Osteocyte (in vitro differentiated cells): ENCODE measurements at places on chromosomes 6 and 20. TPM values are rescaled to one million over a fixed set of nuclear protein-coding genes. Genes with fewer than 3 reads are reported as not detected.

DNA sequence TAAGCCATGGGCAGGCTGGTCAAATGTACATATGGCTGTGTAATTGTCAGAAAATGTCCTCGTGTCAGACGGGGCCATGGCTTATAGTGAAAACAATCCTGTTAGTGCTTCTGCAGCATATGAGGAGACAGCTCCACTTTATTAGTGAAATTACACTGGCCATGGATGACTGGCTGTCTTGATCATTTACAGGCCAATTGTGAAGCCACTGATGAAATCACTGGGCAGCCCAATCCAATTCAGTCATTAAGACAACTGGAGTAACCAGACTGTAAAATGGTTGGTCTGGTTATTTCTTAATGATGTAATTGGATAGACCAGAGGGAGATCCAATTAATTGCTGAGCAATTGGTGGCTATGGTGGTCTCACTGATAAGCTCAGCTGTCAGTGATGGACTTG, 749.5 kb downstream of the KIF16B start:
- H3K36me3 ChIP-seq, result no peaks in the 10 kb centered on the region
- H3K4me3 ChIP-seq, result no peak overlapping the region
- no peak overlapping the region for H3K27ac ChIP-seq
- H3K4me1 ChIP-seq, result no peaks in the 10 kb centered on the region
- peaks cover 2% of the 10 kb centered on the region for H3K27me3 ChIP-seq
- no peak for DNase-seq

The TRIM15 gene
- total RNA-seq, result not detected in 2 replicates

DNA sequence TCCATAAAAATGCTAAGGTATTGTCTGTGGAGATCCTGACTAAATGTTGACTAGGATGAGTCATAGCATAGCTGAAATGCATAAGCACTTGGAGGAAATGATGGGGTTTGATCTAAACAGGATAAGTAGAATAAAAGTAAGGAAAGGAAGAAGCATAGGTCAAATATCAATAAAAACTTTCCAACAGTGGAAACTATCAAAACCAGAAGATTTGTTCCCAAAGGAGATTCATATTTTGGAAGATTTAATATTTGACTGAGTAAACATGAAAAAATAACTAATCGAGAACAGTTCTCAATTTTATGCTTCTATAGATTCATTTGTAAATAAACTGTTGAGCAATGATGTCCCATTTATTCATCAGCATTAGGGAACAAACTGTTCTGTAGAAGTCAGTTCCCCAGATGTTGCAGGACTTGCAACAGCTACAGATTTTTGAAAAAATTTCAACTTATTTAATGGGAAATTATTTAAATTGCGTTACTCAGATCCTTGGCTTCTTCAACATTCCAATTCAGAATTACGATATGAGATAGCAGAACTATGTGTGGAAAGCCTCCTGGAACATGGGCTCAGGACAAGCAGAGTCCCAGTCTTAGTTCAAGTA, 133.7 kb upstream of the TBX18 start:
- no peak overlapping the region for H3K27ac ChIP-seq
- H3K4me1 ChIP-seq, result no peaks in the 10 kb centered on the region
- peaks cover 10% of the 10 kb centered on the region for H3K27me3 ChIP-seq
- no peak overlapping the region for H3K4me3 ChIP-seq
- DNase-seq, result no peak

DNA sequence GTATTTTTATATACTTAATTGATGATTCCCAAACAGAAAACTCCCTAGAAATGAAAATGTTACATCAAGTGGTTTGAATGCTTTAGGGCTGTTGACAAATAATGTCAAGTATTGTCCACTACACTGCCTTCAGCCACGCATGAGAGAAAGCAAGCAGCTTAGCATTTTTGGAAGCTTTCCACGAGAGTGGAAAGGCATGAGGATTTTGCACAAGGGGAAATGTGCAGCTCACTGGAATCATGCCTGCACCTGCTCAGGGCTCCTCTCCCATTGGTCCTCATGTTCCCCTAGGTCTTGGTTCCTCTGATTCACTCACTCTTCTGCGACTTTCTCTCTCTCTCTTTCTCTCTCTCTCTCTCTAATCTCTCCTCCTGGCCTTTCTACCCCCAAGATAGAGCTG, 439.5 kb upstream of the CDH4 start:
- H3K27me3 ChIP-seq, result no peaks in the 10 kb centered on the region
- H3K4me3 ChIP-seq, result no peak overlapping the region
- DNase-seq, result peak; percentile 21

DNA sequence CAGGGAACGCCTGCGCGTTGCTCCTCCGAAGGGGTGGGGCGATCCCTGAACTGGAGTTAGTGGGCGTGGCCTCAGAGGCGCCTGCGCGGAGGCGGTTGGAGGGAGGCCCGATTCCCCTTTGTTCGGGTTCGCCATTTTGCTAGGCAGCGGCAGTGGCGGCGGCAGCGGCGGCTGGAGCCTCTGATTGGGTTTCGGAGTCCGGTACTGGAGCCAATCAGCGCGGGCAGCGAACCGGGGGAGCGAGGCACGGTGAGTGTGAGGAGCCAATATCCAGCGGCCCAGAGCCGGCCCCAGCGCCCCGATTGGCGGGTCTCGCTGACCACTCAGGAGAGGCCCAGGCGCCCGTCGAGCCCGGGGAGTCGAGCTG, at the start of gene NFYA:
NFYA (plus strand) TSS at position 139 of the 367 bp plus-strand sequence. CDS start 6,116 bp downstream, outside the sequence.
- H3K36me3 ChIP-seq, result no peaks in the 10 kb centered on the region
- H3K27me3 ChIP-seq, result no peaks in the 10 kb centered on the region
- peak within 1 kb of the TSS; percentile 99 for H3K27ac ChIP-seq
- H3K4me3 ChIP-seq, result peak within 1 kb of the TSS; percentile 94
- H3K4me1 ChIP-seq, result peaks cover 29% of the 10 kb centered on the region
- no peak for DNase-seq

The CRIP3 gene
- total RNA-seq, result 1.4 and 1.8 TPM in 2 replicates

DNA sequence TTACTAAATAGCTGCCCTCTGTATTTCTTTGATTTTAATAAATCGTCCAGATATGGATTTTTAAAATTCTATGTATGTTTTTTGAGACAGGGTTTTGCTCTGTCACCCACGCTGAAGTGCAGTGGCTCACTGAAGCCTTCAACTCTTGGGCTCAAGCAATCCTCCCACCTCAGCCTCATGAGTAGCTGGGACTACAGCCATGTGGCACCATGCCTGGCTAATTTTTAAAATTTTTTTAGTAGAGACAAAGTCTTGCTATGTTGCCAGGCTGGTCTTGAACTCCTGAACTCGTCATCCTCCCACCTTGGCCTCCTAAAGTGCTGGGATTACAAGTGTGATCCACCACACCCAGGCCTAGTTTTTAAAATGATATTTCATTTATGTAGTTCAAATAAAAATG, 47.4 kb upstream of the DDR1 start:
- peak overlapping the region; percentile 32 for H3K27ac ChIP-seq
- H3K4me3 ChIP-seq, result no peak overlapping the region
- no peak for DNase-seq
- H3K4me1 ChIP-seq, result peaks cover 58% of the 10 kb centered on the region

The BPI gene
- 7.7 and 8.5 TPM in 2 replicates for total RNA-seq

The L3MBTL1 gene
- 14.1 and 17.5 TPM in 2 replicates for total RNA-seq

The GPSM3 gene
- 7.5 TPM in 2 replicates for total RNA-seq

DNA sequence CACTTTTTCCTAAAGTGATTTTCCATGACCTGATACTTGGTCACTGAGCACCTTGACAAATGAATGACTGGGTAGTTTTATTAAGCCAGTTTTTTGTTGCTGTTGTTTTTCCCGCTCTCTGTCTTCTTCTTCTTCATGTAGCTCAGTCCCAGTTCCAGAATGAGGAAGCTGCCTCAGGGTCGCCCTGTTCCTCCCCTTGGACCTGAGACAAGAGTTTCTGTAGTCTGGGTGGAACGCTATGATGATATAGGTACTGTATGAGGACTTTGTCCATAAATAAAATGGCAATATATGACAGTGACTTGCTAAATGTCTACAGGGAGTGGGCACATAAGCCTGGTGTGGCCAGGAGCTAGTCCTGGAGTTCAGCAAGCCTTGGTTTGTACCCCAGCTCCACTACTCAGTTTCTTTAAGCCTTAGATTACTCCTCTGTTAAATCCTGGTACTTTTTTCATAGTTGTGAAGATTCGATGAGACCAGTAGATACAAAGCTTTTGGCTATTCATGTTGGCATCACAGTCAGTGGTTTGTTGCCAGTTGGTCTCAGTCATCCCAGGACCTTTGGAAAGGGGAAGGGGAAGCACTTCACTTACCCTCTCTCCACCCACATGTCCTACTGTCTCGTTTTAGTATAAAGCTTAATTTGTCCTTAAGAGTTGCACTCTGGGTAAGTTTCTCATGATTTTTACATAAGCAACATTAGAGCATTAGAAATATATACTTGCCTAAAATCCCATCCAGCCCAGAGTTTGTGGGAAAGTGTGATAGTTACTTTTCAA, 11.1 kb upstream of the ADIG start:
- DNase-seq, result no peak
- no peak overlapping the region for H3K27ac ChIP-seq
- no peaks in the 10 kb centered on the region for H3K27me3 ChIP-seq
- H3K4me3 ChIP-seq, result no peak overlapping the region
- peaks cover 50% of the 10 kb centered on the region for H3K36me3 ChIP-seq

GRCh38 chr20:14838663-14839628, 501.5 kb upstream of the FLRT3 start:
- H3K4me3 ChIP-seq, result no peak overlapping the region
- DNase-seq, result no peak
- H3K36me3 ChIP-seq, result no peaks in the 10 kb centered on the region
- peaks cover 3% of the 10 kb centered on the region for H3K27me3 ChIP-seq
- H3K27ac ChIP-seq, result peak overlapping the region; percentile 60

- DNase-seq, result no peak
- no peak overlapping the region for H3K4me3 ChIP-seq
- H3K27me3 ChIP-seq, result peaks cover 5% of the 10 kb centered on the region
- H3K27ac ChIP-seq, result no peak overlapping the region
- no peaks in the 10 kb centered on the region for H3K4me1 ChIP-seq
- no peaks in the 10 kb centered on the region for H3K36me3 ChIP-seq
Measured at GRCh38 chr20:62496568-62497218, 20.9 kb upstream of the GATA5 start.

DNA sequence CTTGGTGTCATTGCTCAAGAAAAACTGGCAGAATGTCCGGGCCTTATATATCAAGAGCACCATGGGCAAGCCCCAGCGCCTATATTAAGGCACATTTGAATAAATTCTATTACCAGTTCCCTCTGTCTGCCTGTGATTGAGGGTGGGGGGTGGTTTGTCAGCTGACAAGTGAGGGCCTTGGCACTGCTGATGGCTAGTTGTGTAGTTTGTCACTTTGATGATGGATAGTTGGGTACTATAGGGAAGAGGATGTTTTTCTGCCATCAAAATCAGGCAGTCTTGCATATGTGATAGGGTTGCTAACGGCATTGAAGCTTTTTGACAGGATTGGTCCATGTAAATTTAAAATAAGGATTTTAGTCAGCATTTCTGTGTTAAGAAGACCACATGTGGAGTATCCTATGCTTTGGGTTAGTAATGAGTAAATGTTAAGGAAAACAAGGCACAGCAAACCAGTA, 2.5 kb downstream of the RPL10A start:
- H3K27me3 ChIP-seq, result no peaks in the 10 kb centered on the region
- peak overlapping the region; percentile 98 for H3K4me3 ChIP-seq
- peaks cover 39% of the 10 kb centered on the region for H3K4me1 ChIP-seq
- peak overlapping the region; percentile 98 for H3K27ac ChIP-seq

DNA sequence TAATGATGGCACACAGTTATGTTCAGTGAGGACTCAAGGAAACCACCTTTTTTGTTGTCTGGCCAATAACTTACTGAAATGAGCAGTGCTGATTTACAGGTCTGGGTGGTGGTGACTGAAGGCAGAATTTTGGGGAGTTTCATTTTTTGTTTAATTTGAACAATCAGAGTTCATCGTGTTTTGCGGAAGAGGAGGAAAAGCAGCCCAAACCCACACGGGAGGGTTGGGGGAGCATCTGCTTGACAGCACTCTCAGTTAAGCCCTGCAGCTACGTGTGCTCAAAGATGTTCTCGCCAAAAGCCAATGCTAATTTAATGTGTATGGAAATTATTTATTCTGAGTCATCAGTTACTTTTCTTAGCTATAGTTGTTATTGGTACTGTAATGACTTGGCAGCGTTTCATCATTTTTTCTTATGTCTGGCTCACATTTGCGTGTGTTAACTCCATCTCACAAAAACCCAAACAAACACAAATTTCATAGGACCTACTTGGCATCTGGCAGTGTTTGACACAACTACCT, 89.2 kb downstream of the UST start:
- DNase-seq, result no peak
- peaks cover 25% of the 10 kb centered on the region for H3K4me1 ChIP-seq
- no peaks in the 10 kb centered on the region for H3K36me3 ChIP-seq

GRCh38 chr6:74507649-74508048, 698.2 kb downstream of the COL12A1 start:
- peaks cover 1% of the 10 kb centered on the region for H3K4me1 ChIP-seq
- no peaks in the 10 kb centered on the region for H3K27me3 ChIP-seq
- H3K27ac ChIP-seq, result no peak overlapping the region
- peaks cover 11% of the 10 kb centered on the region for H3K36me3 ChIP-seq

The SIRPD gene
- total RNA-seq, result not detected in 2 replicates

DNA sequence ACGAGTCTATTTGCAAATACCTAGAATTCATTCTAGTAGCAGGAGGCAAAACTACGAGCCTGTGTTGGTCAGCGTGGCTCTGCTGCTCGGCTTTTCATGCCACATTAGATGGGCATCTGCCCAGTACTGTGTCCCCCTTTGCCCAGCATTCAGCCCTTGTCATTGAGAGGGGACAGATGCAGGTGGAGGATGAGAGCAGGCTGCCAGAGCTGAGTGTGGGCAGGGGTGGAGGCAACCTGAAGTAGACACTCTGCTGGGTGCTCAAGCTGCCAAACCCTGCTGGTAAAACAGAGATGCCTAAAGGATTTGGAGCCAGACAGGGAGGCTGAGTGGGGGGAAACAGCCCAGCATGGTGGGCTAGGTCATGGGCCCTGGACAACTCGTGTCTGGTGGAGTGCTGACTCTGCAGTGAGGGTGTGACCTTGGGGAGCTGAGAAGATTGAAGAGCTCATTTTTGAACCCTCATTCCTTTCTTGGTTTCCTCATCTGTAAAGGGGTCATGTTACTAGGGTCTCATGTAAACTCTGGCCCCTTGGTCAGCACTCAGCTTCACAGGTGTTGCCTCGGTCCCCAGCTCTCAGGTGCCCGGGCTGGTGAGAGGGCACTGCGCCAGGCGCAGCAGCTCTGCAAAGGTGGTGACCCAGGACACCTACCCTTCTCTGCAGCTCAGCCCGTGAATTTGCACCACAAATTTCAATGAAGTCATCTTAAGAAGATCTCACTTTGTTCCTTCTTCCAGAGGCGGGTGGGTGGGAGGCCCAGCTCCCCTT, 64.2 kb upstream of the BHLHE23 start:
- H3K4me1 ChIP-seq, result no peaks in the 10 kb centered on the region
- no peak overlapping the region for H3K4me3 ChIP-seq
- H3K36me3 ChIP-seq, result no peaks in the 10 kb centered on the region

DNA sequence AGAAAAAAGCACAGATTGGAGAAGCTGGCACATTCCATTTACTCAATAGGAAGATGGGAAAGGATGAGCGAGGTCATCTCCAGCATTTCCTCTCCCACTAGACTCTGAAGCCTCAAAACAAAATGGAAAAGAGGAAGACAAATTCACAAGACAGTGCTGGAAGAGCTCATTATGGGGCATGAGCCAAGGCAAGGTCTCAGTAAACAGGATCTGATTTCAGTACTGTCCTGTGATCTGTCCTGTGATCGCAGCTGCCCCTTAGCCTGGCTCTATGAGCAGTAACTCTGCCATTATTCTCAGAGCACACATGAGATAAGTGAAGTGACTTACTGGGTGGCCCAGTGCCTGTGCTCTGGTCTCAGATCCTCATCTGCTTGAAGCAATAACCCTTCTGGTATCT, 68.1 kb upstream of the SLC4A11 start:
- peaks cover 68% of the 10 kb centered on the region for H3K36me3 ChIP-seq
- peaks cover 12% of the 10 kb centered on the region for H3K4me1 ChIP-seq
- no peak for DNase-seq
- H3K27me3 ChIP-seq, result no peaks in the 10 kb centered on the region
- H3K27ac ChIP-seq, result peak overlapping the region; percentile 27
- H3K4me3 ChIP-seq, result no peak overlapping the region
